ENCODE measurements at places on chromosomes 3 and 15.

DNA sequence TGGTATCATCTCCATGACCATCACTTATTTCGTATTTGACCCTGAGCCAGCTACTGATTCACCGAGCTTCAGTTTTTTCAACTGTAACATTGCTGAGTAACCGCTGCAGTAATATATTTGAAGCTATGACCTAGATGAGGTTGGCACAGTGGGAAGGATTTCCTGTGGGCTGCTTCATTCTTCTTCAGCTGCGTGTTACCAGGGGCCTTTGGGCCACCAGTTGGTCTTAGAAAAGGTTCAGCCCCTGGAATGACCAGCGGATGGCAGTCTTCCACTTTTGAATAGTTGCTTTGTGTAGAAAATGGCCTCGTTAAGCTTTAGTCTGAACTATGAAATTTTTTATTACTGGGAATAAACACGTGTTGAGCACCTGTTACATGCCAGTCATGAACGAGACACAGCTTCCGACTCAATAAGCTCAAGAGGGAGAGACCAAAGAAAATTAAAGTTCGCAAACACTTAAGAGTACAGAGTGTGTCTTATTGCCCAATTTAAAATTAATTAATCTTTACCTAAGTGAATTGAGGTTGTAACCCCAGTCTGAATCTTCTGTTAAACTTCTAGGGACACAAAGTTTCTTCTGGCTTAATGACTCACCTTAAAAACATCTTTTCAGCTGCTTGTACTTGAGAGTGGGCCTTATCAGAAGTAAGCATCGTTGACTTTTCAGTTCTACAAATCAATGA, 57.6 kb upstream of the NR2E3 start:
- peak; percentile 42 for DNase-seq

DNA sequence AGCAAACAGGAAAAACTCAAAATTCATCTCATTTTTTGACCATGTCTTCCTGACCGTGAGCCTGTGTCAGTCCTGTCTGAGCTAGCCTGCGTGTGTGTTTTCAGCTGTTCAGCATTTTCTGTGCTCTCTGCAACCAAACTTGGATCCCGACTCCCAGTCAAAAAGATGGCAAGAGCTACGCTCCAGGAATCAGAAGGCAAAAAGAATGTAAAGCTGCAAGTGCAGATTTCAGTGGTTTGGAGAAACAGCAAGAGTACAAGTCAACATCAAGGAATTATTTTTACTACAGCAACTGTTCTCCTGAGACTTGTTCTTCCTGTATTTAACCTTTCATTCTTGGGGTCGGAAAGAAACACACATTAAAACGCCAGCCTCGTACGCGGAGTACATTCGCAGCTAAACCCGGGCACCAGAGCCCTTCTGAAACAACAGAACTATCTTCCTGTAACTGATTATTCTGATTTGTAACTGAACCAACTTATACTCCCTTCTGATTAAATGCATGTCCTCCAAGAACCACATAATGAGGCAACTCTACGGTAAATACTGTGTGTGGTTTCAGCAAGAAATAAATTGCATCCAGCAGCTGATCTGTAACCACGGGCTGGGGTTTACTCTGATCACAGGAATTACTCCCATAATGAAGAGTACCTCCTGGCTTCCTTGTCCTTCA, 107.4 kb downstream of the LRIG1 start:
- DNase-seq = no peak

GRCh38 chr15:29433507-29434248, 164.1 kb upstream of the NSMCE3 start:
- no peak for DNase-seq

- no peak for DNase-seq
These were observed 80.8 kb downstream of the P2RY1 start for GRCh38 chr3:152915695-152916094.

DNA sequence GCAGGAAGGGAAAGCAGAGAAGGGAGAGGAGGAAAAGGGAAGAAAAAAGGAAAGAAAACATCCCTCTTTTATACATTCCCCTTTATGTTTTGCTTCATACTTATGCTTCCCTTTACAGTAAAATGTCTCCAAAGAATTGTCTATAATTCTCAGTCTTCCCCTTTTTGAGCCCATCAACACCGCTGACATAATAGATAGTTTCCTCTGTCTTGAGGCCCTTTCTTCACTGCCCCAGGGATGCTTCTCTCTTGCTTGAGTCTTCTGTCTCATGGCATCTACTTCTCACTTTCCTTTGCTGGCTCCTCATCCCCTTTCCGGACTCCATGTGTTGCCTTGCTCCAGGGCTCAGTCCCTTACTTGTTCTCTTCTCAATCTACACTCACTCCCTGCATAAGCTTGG, 99.7 kb upstream of the DAZL start:
- no peak for DNase-seq

GRCh38 chr15:101549647-101550046, 60.1 kb upstream of the PCSK6 start:
- DNase-seq = no peak

- no peak for DNase-seq
These were observed 849.8 kb downstream of the NSUN3 start for GRCh38 chr3:94912656-94913055.

DNA sequence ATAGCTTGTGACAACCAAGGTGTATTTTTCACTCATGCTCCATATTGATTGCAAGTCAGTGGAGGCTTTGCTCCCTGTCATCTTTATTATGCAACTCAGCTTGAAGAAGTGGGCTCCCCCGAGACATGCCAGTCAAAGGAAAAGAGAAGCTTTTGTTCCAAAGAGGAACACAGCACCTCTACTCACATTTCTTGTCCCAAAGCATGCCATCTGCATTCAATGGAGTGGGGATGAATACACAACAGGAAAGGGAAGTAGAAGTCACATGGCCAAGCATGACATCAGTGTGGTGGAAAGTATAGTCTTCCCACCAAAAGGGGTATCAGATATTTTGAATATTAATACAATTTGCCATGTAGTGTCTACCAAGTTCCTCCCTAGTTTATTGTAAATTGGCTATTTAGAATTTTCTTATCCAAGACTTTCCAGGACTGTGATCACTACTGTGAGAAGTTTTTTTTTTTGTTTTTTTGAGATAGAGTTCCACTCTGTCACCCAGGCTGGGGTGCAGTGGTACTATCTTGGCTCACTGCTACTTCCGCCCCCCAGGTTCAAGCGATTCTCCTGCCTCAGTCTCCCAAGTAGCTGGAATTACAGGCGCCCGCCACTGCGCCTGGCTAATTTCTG, 114.5 kb downstream of the GMPS start:
- no peak for DNase-seq

DNA sequence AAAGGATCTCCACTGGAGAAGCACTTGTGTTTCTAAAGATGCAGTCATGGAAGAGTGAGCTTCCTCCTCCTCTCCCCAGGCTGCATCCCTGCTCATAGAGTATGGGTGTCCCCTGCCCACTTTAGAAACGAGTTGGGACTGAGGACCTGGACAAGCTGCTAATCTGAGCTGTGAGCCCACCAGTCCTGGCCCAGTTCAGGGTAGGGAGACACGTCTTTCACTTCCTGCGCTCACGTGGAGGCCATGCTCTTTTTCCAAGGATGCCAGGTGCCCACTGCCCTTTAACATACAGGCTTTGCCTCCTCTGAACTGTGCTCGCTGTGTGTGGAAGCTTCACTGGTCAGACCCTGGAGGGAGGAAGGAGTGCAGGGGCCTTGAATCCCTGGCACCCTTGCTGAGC, 316.3 kb downstream of the UACA start:
- no peak for DNase-seq

DNA sequence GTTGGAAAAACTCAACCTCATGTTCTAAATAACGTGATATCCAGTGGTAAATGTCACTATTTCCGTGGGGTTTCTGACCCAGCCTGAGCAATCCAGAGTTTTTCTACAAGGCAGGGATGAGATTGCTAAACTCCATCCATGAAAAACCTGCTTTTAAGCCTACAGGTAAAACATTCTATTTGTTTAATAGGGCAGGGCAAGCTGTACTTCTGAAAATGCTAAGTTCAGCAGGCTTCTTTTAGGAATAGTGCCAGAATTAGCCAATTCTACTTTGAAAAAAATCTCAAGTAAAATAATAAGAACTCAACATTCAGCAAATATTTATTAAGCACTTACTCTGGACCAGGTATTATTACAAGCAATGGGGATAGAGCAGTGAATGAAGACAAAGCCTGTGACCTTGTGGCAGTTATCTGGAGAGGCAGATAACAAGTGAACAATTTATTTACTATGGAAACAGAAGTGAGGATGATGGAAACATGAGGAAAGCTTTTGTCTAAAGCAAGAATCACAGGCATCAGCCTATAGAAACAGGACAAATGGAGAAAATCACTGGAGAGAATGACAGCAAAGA, 13.3 kb downstream of the RPSA start:
- peak; percentile 24 for DNase-seq

GRCh38 chr15:95370291-95370690, 960.2 kb upstream of the NR2F2 start:
- DNase-seq = no peak

GRCh38 chr3:43113671-43114070, 7.8 kb upstream of the POMGNT2 start:
- no peak for DNase-seq

DNA sequence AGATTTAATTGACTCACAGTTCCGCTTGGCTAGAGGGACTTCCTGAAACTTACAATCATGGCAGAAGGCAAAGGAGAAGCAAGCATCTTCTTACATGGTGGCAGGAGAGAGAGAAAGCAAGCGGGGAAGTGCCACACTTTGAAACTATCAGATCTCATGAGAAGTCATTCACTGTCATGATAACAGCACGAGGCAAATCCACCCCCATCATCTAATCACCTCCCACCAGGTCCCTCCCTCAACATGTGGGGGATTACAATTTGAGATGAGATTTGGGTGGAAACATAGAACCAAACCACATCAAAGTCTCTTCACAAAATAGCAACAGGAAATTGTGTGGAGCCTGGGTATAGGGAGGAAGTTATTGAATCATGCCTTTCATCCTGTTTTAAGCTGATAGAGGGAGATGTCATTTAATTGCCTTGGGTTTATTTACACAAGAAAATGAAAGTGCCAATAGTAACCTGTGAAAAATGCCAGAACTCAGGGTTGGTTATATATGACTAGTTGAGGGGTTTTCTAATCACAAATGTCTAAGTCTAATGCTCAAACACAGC, 624.8 kb upstream of the LMCD1 start:
- no peak for DNase-seq

DNA sequence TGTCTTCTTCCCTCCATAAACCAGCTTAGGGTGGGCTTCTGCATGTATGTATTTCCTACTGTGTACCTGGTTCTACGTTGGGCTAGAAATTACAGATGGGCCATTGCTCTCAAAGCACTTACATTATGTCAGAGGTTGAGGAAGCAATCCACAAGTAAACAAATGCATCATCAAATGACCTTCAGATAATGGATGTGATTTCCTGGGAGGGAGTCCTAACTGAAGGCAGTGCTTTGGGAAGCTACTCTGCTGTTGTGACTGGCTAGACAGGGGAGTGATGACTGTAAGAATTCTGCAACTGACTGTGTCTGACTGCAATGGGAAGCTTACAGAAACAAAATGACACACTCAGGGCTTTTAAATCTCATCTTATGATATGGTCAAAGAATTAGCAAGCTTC, 71.0 kb upstream of the PRR23E start:
- no peak for DNase-seq

DNA sequence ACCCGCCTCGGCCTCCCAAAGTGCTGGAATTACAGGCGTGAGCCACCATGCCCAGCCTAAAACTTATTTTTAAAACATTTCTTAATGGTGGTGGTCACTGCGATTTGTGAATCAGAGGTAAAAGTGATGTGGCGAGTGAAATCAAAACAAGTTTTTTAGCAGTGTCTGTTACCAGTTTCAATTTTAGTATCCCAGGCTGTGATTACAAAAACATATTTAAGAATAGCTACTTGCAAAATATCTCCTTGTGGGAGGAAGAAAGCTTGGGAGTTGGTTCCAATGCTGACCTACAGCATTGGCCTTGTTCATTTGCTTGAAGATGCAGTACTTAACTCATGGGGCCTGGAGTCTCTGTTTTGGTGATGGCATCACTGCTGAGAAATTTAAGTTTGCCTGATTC, 4.5 kb downstream of the RAB7A start:
- DNase-seq = no peak

DNA sequence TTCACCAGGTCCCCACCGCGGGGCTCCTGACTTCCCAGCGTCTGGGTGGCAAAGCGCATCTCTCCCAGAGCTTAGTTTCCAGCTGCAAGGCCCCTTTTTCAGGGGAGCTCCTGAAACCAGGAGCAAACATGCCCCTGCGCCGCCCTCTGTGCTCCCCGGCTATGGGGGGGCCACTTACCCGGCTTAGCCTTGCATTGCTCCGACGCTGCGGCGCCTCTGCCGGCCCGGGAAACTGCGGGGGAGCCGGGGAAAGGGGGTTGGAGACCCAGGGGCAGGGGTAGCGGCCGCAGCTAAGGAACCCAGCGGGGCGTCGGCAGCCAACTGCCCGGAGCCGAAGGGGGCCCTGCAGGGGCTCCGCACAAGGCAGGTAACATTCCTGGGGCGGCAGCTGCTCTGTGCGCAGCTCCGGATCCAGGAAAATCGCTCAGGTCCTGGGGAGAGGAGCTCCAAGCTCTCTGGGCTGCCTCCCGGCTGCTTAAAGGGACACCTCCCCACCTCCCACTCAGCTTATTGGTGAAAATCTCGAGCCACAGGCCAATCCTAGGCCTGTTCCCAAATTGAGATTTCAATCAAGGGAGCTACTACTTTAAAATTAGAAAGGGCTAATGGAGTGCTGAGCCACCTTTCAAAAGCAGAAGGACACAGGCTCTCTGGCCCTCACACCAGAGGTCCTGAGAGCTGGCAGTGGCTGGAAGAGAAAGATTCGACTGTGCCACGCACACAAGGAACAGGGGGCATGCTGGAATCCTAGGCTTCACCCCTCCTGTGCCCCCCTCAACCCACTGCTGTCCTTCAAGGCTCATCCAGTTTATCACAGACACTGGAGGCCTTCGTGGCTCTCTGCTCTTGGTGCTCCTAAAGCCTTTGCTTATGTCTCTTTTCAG, 42.7 kb upstream of the PRICKLE2 start:
- DNase-seq = peak; percentile 73

GRCh38 chr3:14266361-14266760, 87.7 kb downstream of the LSM3 start:
- DNase-seq = no peak

DNA sequence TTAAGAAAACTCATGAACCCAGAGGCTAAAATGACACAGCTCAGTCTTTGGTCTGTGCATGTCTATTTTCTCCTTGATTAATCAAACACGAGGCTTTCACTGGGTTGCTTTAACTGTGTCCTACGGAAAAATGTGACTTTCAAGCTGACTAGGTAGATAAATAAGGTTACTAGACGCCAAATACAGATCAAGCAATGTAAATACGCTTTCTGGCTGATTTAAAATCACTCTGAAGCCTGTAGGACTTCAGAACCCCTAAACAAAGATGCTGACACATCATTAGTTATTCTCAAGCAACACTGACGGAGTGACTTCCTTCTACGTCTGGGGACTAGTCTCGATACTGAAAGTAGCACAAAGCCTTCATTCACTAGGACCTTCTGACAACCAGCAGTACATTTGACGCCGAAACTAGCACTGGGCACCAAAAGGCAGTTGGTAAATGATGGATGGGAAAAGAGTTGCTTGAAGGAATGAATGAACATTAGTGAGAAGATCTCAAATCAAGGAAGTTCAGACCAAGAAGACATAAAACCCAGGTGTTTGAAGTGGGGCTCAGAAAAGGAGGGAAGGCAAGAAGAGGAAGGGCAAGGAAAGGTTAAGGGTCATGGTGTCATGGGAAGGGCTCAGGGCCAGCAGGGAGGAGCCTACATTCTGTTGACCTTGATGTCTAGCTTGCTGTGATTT, 67.1 kb upstream of the CDV3 start:
- no peak for DNase-seq

- no peak for DNase-seq
These were observed 50.4 kb upstream of the LIMD1 start for GRCh38 chr3:45544024-45544716.
